ENCODE measurements at places on chromosomes 16 and 17. TPM values are rescaled to one million over a fixed set of nuclear protein-coding genes. Genes with fewer than 3 reads are reported as not detected.

Gene ZNF598
- 25.2 TPM for total RNA-seq

DNA sequence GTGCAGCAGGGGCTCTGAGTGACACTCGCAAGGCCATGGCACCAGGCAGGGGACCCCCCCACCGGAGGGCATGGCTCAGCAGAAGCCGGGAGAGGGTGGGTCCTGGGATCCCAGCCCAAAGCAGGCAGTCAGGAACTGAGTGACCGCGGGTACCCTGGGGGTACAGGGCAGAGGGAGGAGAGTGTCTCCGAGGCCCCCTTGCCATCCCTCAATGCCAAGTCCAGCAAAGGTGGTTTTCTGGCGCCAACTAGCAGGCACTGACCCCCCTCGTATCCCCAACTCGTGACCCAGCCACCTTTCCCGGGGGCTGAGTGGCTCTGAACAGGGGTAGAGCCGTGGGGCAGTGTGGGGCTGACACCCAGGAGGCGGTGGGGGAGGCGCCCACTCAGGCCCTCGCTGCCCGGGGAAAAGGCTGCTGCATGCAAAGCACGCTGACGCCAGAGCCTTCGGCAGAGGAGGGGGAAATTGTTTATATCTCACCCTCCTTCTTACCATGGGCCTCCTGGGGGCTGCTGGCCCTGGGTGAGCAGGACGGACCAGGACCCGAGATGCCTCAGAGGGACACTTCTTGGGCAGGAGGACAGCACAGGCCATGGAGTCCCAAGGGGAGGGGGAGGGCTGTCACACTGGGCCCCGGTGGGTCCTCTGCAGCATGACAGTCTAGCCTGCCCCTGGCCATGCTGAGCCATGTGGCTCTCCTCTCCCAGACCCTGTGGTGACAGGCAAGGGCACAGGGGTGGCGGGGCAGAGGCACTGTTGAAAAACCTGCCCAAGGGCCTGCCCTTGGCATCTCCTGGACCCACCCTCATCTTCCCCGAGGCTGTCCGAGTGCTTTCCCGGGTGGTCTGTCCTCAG lies 14.6 kb upstream of the ENPP7 start:
- no peak for DNase-seq

- DNase-seq = no peak
Measured at GRCh38 chr17:13031718-13032350, 14.0 kb upstream of the ELAC2 start.

DNA sequence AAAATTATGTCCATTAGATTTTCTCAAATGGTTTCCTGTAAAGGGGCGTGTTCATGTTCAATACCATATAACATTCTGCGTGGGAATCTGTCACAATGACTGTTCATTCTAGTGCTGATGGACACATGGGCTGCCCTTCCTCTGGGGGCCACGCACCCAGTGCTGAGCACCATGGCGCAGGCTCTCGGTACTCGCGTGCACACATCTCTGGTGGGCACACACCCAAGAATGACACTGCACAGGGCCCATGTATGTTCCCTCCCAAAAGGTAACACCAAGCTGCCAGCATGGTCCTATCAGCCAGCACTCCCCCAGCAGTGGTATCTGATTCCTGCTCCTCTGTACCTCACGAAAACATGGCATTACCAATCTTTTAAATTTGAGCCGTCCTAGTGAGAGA lies 13.7 kb downstream of the B9D1 start:
- DNase-seq = no peak

All from breast epithelium (tissue), 4 donors.